NCI-H1048 (cell line): ENCODE measurements at places on chromosomes 1 and 21.

DNA sequence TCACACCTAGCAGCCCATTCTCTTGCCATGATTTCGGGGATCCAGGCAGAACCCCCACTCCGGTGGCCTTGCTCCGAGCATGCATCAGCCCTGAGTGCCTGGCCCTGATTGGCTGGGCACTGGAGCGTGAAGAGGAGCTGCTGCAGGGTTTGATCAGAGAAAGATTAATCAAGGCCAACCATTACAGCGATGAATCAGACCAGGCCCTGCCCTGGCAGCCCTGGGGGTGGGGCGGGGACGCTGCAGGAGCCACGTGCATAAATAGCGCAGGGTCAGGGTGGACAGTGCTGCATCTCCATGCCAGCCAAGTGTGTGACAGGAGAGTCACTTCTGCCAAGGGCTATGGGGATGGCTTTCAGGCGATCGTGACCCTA lies 3.4 kb upstream of the FAM131C start:
- DNase-seq, result no peak

- no peak for DNase-seq
These were observed 20.3 kb upstream of the AZIN2 start for GRCh38 chr1:33060579-33061083.

DNA sequence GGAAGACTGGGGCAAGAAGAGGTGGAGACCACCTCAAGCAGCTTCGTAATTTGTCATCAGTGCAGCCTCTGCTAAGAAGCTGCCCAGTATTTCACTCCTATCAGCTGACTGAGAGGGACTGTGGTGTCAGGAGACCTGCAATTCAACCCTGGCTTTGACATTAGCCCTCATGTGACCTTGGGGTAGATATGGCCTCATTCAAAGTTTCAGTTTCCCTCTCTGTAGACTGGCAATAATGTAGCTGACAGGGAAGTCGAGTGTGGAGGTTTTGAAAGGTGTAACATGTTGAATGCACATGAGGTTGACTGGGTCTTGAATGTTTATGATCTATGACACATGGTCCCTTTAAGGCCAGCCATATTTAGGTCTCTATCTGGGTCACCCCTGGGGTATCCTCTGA lies 2.2 kb upstream of the SPRR4 start:
- no peak for DNase-seq

- peak; percentile 97 for DNase-seq
These were observed 152.3 kb downstream of the PCNX2 start for GRCh38 chr1:233143241-233143640.

DNA sequence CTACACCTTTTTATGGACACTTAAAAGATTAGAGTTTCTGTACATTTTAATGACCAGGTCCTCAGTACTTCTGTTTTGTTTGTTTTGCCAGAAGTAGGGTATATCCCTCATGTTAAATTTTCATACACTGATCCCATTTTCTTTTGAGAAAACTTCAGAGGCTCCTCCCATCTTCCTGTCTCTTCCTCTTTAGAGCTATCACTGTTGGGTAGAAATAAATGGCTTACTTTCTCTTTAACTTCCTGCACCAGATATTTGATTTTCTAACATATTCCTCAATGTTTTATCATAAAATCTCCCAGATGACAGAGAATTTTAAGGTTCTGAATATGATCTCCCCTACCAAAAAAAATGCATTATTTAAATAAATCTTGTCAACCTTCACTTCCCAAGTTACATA lies 23.4 kb downstream of the VAV3 start:
- DNase-seq, result no peak

DNA sequence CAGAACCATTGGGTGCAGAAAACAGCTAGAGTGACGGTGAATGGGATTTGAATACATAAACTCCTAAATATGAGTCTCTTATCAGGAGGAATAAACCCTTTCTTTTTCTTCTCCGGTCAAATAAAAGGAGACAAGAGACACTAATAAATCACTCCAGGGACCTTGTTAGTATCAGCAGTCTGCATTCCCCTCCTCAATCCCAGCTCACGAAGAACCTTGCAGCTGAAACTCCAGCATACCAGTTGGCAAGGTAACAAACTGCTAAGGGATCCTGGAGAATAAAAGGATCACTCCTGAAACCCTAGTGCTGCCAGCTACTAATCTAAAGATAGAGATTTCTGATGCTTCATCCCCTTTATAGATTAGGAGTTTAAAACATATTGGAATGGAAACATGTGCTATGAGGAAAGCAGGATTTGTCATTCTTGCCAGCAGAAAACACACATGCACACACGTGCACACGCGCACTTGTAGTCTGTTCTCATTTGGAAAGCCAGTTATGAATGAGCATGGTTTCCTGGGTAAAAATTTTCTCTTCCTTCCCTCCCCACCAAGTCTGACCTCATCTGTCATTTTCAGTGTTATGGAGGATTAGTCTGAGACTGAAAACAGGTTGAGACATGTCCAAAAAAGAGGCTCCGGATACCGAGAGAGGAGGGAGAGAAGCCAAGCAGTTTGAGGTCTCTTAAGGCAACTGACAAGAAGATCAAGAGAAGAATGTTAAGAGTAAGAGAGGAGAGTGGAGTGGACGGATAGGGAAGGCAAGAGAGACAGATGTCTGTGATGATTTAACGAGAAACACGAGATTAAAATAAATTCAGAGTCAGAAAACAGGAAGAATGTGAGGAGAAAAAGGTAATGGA lies 10.9 kb downstream of the IER5 start:
- DNase-seq, result no peak

DNA sequence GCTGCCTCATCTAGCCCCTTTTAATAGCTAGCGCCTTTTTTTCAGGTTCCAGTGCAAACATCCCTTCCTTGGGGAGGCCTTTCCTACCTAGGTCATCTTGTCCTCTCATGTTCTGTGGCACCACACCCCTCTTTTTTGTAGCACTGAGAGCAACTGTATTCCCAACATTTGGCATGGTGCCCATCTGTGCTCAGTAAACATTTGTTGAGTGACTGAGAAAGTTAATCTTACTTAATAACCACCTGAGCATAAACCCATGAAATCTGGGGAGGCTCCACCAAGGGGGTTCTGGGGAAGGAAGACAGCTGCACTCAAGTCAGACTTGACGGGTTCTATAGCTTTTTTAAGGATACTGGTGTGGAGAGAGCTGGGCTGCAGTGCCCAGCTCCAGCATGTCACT lies 90.0 kb downstream of the NOS1AP start:
- no peak for DNase-seq

- DNase-seq, result no peak
These were observed 114.5 kb upstream of the PLXNA2 start for GRCh38 chr1:208358651-208359050.

DNA sequence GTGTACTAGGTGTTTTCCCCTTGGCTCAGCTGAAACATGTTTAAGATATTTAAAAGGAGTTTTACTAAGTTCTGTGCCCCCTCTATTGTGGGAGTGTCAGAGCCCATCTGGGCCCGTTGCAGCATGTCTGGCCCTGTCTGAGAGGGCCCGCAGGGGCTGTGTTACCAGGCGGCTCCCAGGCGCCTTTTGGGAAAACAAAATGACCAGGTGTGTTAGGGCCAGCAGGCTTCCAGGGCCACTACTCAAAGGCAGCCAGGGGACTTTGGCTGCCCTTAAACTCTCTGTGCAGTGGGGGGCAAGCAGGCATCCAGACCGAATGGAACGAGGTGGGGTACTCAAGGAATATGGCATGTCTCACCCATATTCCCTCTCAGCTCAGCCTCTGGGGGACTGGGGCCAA lies 111.7 kb downstream of the KCNN3 start:
- no peak for DNase-seq

GRCh38 chr1:42177541-42177981 lies 13.0 kb upstream of the GUCA2A start:
- no peak for DNase-seq

DNA sequence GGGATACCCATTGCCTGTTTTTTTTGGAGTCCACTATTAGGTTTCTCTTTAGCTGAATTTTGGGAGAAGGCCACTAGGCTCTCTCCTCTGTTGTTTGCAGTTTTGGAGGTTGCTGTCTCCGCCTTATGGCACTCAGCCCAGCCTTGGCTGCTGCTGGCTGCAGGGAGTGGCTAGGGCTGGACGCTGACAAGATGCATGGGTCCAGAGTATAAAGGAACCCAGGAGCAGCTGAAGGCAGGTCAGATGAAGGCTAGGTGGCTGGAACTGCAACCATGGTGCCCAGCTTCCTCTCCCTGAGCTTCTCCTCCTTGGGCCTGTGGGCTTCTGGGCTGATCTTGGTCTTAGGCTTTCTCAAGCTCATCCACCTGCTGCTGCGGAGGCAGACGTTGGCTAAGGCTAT lies at the start of gene CYP4B1:
Gene CYP4B1, plus strand, starts transcription at position 237 of the 400 bp plus-strand sequence. Its CDS starts 36 bp downstream, at position 273.
- DNase-seq, result no peak

DNA sequence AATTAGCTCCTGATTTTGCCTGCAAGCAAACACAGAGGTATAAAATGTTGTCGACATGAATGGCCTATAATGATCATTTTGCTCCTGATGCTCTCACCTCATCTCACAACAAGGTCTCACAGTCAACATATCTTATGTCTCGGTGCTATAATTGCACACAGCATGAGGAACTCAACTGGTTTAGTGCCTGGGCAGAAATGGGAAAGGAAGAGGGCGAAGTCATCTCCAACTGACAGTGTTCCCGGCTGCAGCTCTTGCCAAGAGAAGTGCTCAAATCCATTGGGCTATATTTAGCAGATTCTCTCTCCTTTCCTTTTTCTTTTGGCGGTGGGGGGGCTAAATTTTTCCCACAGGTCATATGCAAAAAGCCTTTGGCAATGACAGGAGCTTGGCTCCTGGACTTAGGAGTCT lies 53.0 kb downstream of the SLC45A1 start:
- DNase-seq, result no peak

- DNase-seq, result no peak
These were observed 1.4 kb downstream of the RSPO1 start for GRCh38 chr1:37633040-37633937.

GRCh38 chr1:82858031-82858430 lies 1057.3 kb downstream of the ADGRL2 start:
- no peak for DNase-seq

DNA sequence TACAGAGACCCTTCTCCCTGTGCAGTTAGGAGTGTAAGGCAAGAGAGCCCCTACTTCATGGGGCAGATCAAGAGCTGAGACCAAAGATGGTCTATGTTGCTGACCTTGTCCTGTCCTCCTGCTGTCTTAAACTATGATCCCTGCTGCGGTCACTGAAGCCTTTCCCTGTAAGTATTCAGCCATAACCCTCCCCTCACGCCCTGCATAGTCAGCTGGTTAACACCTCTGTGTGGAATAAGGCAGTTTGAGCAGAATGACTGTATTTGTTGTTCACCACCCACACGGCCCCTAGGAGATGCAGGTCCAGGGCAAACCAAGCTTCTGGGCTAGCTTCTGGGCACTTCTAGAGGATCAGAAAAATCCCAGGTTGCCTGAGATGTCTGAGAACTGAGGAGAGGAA lies 356 bp downstream of the TSPAN1 start:
- DNase-seq, result no peak
